ENCODE measurements at places on chromosomes 13 and 19.

GRCh38 chr19:32363632-32364031, 18.2 kb downstream of the ZNF507 start:
- no peak for DNase-seq

GRCh38 chr13:70255406-70255991, 147.2 kb upstream of the KLHL1 start:
- DNase-seq, result no peak

- no peak for DNase-seq
These were observed 22.4 kb upstream of the RGCC start for GRCh38 chr13:41434831-41435520.

- no peak for DNase-seq
These were observed 1.2 kb downstream of the NRTN start for GRCh38 chr19:5806133-5806489.

GRCh38 chr19:18153556-18154134, 682 bp downstream of the PIK3R2 start:
- DNase-seq, result no peak

All from WERI-Rb-1 (cell line).